ENCODE measurements at places on chromosomes 7 and 10. TPM values are rescaled to one million over a fixed set of nuclear protein-coding genes. Genes with fewer than 3 reads are reported as not detected.

- H3K4me3 ChIP-seq, result no peak overlapping the region
- no peak for DNase-seq
- H3K27me3 ChIP-seq, result no peaks in the 10 kb centered on the region
- no peak overlapping the region for H3K27ac ChIP-seq
- no peaks in the 10 kb centered on the region for H3K4me1 ChIP-seq
Observed at GRCh38 chr10:72050873-72051272, 37.5 kb downstream of the SPOCK2 start.

- H3K36me3 ChIP-seq, result no peaks in the 10 kb centered on the region
- no peaks in the 10 kb centered on the region for H3K27me3 ChIP-seq
- H3K4me1 ChIP-seq, result no peaks in the 10 kb centered on the region
- no peak overlapping the region for H3K4me3 ChIP-seq
Observed at GRCh38 chr7:75663302-75663907, 75.3 kb downstream of the HIP1 start.

GRCh38 chr7:157278791-157279724 lies 57.7 kb upstream of the DNAJB6 start:
- no peak for DNase-seq
- H3K27me3 ChIP-seq, result peaks cover 61% of the 10 kb centered on the region
- H3K36me3 ChIP-seq, result no peaks in the 10 kb centered on the region
- peaks cover 45% of the 10 kb centered on the region for H3K4me1 ChIP-seq

- no peak overlapping the region for H3K4me3 ChIP-seq
- no peaks in the 10 kb centered on the region for H3K27me3 ChIP-seq
- no peaks in the 10 kb centered on the region for H3K36me3 ChIP-seq
- DNase-seq, result no peak
- H3K4me1 ChIP-seq, result peaks cover 15% of the 10 kb centered on the region
- H3K27ac ChIP-seq, result no peak overlapping the region
Observed at GRCh38 chr7:151695951-151696541, 176.4 kb upstream of the RHEB start.

DNA sequence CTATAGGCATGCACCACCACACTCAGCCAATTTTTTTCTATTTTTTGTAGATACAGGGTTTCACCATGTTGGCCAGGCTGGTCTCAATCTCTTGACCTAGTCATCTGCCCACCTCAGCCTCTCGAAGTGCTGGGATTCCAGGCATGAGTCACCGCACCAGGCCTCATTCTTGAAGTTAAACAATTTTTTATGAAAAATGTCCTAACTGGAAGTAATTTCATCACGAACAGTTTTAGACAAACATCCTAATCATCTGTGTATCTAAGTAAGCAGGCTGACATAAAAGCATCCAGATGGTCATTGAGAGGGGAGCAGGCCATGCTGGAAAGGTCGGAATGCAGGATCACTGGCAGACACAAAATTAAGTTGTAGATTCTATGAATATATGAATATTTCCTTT lies 269.1 kb downstream of the ZMYND11 start:
- no peak overlapping the region for H3K4me3 ChIP-seq
- no peaks in the 10 kb centered on the region for H3K27me3 ChIP-seq
- H3K27ac ChIP-seq, result no peak overlapping the region
- H3K36me3 ChIP-seq, result peaks cover 5% of the 10 kb centered on the region

DNA sequence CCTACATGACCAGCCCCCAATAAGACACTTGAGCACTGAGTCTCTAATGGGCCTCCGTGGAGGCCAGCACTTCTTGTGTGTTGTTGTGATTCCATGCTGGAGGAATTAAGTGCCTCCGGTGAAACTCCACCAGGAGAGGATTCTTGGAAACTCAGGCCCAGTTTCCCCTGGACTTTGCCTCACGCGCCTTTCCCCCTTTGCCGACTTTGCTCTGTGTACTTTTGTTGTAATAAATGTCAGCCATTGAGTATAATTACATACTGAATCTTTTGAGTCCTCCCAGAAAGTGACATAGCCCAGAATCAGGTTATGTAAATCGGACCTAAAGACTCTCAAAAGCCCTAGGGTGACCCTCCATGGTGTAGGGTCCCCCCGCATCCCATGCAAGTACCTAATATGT lies 82.4 kb downstream of the DLG5 start:
- H3K36me3 ChIP-seq, result no peaks in the 10 kb centered on the region
- no peaks in the 10 kb centered on the region for H3K27me3 ChIP-seq
- H3K4me1 ChIP-seq, result peaks cover 6% of the 10 kb centered on the region

GRCh38 chr7:68783684-68784083 lies 814.6 kb upstream of the AUTS2 start:
- no peaks in the 10 kb centered on the region for H3K36me3 ChIP-seq
- H3K27ac ChIP-seq, result no peak overlapping the region
- H3K27me3 ChIP-seq, result no peaks in the 10 kb centered on the region
- H3K4me1 ChIP-seq, result no peaks in the 10 kb centered on the region
- no peak overlapping the region for H3K4me3 ChIP-seq
- DNase-seq, result no peak

GRCh38 chr10:44028384-44029137 lies 356.3 kb downstream of the CXCL12 start:
- H3K27ac ChIP-seq, result no peak overlapping the region
- DNase-seq, result no peak
- no peaks in the 10 kb centered on the region for H3K27me3 ChIP-seq
- H3K4me3 ChIP-seq, result no peak overlapping the region
- no peaks in the 10 kb centered on the region for H3K4me1 ChIP-seq

- no peaks in the 10 kb centered on the region for H3K36me3 ChIP-seq
- H3K27me3 ChIP-seq, result no peaks in the 10 kb centered on the region
- no peaks in the 10 kb centered on the region for H3K4me1 ChIP-seq
- no peak overlapping the region for H3K4me3 ChIP-seq
- no peak for DNase-seq
- no peak overlapping the region for H3K27ac ChIP-seq
Observed at GRCh38 chr10:110433740-110434139, 64.0 kb upstream of the DUSP5 start.

DNA sequence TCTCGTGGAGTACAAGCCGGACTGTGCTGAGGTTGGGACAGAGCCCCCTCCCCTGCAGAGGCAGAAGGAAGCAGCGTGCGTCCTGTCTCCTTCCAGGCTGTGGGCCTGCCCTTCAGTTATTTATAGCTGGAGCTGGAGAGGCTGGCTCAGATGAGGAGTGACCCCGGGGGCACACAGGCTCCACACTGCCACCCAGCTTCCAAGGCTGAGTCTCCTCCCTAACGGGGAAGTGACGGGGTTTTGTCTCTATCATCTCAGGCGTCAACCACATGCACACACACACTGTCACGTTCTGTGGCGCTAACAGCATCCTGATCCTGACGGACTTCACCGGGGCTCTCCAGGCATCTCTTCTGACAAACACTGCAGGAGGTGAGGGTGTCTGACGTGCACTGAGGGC lies 25.4 kb downstream of the AMZ1 start:
- no peak for DNase-seq
- H3K27me3 ChIP-seq, result no peaks in the 10 kb centered on the region
- H3K4me3 ChIP-seq, result no peak overlapping the region
- H3K27ac ChIP-seq, result no peak overlapping the region
- no peaks in the 10 kb centered on the region for H3K36me3 ChIP-seq

- DNase-seq, result no peak
- no peak overlapping the region for H3K4me3 ChIP-seq
- no peak overlapping the region for H3K27ac ChIP-seq
Observed at GRCh38 chr10:32961895-32962369, 3.9 kb upstream of the ITGB1 start.

DNA sequence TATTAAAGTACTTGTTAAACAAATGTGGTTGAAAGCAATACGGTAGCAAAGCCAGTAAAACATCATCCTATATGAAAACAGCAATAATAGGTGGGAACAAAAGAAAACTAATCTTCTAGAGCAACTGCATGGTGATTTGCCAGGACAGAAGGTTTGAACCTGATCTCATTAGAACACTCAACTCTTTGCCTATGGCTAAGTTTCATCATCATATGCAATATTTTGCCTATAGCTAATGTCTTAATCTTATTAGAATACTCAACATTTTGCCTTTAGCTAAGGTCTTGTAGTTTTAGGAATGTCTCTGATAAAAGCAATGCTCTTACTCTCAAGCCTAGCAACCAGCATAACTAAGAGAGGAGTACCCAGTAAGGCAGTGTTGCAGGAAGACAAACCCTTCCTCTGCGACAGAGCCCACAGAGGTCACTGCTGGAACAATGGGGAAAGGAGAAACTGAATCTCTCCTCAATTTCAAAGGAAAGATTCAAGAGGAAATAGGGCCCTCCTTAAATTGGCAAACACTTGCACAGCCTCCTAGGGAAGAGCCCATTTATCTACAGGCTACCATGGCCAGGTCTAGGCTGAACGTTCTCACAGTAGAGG lies 38.3 kb downstream of the CADPS2 start:
- H3K27ac ChIP-seq, result no peak overlapping the region
- H3K4me3 ChIP-seq, result no peak overlapping the region
- no peaks in the 10 kb centered on the region for H3K27me3 ChIP-seq
- no peaks in the 10 kb centered on the region for H3K36me3 ChIP-seq

- H3K27me3 ChIP-seq, result no peaks in the 10 kb centered on the region
- no peaks in the 10 kb centered on the region for H3K36me3 ChIP-seq
- no peak overlapping the region for H3K4me3 ChIP-seq
Observed at GRCh38 chr7:68414631-68415425, 1183.4 kb upstream of the AUTS2 start.

DNA sequence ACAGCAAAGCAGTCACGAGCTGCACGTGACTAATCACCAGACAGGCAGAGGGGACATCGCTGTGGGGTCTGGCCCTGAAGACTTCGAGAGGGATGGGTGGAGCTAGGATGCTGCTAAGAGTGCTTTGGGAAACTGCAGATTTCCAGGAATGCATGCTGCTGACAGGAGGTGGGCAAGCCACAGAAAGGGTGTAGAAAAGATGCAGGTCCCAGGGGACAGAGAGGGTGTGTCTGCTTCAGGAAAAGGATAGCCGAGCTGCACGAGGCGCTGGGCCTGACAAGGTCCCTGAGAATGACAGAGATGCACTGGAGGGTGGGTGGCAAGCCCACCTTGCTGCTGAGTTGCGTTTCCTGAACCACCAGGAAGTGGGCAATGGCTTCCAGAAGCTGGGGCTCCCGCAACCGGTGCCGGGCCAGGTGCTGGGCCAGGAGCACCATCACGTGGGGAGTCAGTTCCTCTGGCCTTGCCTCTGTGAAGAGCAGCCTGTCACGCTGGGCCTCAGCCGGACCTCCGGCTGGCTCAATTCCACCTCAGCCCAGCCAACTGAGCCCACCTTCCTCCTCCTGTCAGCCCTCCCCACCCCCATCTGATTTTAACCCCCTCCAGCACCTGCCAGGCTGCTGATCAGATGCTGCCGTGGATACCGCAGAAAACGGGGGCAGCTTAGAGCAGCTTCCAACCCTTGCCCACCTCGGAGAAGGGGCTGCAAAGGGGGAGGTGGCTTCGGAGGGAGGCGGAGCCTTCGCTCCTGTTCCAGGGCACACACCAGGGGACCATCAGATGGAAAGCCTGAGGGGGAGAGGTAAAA lies 2.2 kb downstream of the FASTK start:
- no peak overlapping the region for H3K27ac ChIP-seq
- H3K4me1 ChIP-seq, result peaks cover 44% of the 10 kb centered on the region
- DNase-seq, result no peak

DNA sequence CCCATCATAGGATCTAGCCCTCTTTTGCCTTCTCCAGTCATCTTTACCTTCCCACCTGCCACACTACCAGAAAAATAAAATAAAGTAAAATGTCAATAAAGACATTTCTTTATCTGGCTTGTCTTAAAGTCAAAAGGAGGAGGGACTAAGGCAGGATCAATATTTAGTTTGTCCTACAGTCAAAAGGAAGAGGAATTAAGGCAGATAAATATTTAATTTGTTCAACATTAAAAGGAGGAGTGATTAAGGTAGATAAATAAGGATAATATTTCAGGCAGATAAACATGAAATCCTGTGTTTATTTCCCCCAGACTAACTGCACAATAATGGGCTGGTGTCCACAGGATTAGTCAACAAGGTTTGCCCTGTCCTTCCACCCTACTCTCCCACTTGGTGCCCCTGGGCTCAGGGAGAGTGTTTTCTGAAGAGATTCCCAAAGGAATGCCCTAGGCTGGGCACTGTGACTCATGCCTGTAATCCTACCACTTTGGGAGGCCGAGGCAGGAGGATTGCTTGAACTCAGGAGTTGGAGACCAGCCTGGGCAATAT lies 18.3 kb upstream of the MSMB start:
- H3K27me3 ChIP-seq, result no peaks in the 10 kb centered on the region
- no peaks in the 10 kb centered on the region for H3K4me1 ChIP-seq
- no peak overlapping the region for H3K27ac ChIP-seq
- DNase-seq, result no peak
- no peak overlapping the region for H3K4me3 ChIP-seq

GRCh38 chr7:2830609-2831376 lies 13.3 kb downstream of the GNA12 start:
- H3K27me3 ChIP-seq, result no peaks in the 10 kb centered on the region
- no peak for DNase-seq
- no peak overlapping the region for H3K4me3 ChIP-seq
- H3K36me3 ChIP-seq, result peaks cover 4% of the 10 kb centered on the region
- no peak overlapping the region for H3K27ac ChIP-seq

- H3K27me3 ChIP-seq, result peaks cover 4% of the 10 kb centered on the region
- H3K36me3 ChIP-seq, result no peaks in the 10 kb centered on the region
- no peak overlapping the region for H3K27ac ChIP-seq
- no peak overlapping the region for H3K4me3 ChIP-seq
Observed at GRCh38 chr10:35769795-35770194, 127.7 kb upstream of the FZD8 start.

GRCh38 chr10:92729886-92730285 lies 40.1 kb downstream of the HHEX start:
- no peak overlapping the region for H3K27ac ChIP-seq
- H3K4me1 ChIP-seq, result no peaks in the 10 kb centered on the region
- no peak overlapping the region for H3K4me3 ChIP-seq
- no peaks in the 10 kb centered on the region for H3K27me3 ChIP-seq
- H3K36me3 ChIP-seq, result no peaks in the 10 kb centered on the region

DNA sequence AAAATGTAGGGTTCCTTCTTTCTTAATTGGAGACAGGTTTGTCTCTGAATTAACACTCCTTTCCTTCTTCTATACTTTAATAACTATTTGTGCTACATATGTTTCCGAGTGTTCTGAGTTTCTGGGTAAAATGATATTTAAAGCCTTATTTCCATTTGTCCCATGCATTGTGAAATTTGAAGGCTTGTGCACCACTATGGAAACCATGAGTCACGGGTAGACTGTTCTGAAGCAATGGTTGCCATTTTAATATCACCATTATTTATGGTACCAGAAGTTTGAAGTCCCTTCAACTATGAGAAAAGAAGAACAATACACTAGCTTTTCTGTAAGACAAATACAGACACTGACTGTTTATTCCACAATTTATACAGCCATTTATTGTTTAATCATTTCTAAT lies 44.7 kb upstream of the ZEB1 start:
- H3K27ac ChIP-seq, result no peak overlapping the region
- no peaks in the 10 kb centered on the region for H3K4me1 ChIP-seq
- no peak for DNase-seq
- H3K4me3 ChIP-seq, result no peak overlapping the region

DKK1 gene
- total RNA-seq, result 0.59 TPM

SLIT1 gene
- 0.56 TPM for total RNA-seq

NEBL gene
- total RNA-seq, result 1.4 TPM

AKR1C4 gene
- not detected for total RNA-seq

GDF10 gene
- total RNA-seq, result 0.46 TPM

OR6V1 gene
- total RNA-seq, result not detected

GATAD1 gene
- 31.4 TPM for total RNA-seq

CNPY4 gene
- 90.0 TPM for total RNA-seq

OIT3 gene
- total RNA-seq, result not detected

PITX3 gene
- not detected for total RNA-seq

Measured in T-cell (primary cell).